Cerebellum (tissue), 4 donors: ENCODE measurements at places on chromosomes 3 and 15.

- no peak for DNase-seq
Observed at GRCh38 chr15:44775953-44776352, 39.6 kb downstream of the TRIM69 start.

DNA sequence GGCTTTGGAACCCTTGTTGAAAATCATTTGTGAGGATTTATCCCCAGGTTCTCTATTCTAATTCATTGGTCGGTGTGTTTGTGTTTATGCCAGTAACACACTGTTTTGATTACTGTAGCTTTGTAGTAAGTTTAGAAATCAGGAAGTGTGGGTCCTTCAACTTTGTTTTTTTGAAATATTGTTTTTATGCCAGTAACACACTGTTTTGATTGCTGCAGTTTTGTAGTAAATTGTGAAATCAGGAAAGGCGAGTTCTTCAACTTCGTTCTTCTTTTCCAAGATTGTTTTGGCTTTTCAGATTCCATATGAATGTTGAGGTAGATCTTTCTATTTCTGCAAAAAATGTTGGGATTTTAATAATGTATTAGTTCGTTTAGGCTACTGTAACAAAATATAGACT, 314.6 kb downstream of the RPLP1 start:
- DNase-seq: no peak

DNA sequence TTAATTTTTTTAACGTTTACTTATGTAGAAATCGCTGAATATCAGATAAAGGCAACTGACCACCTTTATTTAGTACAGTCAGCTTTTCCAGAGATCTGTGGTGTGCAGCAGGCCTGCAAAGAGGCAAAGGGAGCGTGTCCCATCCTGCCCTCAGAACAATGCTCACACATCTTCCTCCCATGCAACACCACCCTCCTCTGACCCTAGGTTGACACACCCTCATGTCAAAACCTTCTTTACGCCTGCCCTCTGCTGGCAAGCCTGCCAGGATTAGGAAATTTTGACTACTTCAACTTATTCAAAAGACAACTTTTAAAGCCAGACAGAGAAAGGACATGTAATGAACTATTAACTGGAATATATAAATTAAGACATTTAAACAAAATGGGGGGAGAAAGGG, 513.7 kb downstream of the FOXP1 start:
- DNase-seq: no peak

DNA sequence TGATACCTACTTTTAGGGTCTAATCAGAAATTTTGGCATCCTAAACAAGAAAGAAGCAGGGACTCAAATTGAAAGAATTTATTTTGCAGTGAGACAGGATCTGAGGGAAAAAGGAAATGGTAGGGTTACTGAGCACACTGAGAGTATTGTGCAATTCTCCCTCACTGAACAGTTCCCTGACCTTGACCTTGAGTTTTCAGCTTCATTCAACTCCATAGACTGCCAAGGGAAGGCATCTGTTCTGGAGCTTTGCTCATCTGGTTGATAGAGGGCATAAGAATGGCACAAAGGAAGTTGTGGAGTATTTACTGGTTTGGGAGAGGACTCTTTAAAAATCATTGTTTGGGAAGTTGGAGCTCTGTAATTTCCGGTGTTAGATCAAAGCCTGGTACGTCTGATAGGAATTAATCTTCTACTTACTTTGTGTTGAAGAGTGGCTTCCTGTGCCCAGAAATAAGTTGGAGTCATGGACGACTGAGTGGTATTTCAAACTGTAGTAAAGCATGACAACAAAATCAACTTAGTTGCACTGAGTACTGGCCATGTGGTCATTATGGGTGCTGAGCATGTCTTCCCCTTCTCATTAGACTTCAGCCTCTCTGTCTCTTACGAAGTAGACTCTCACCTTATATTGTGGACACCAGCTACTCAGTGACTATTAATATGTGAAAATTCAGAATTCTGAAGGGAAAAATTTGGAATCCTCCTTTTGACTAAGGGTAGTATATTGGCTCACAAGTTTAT, 40.8 kb downstream of the CLDN1 start:
- no peak for DNase-seq

DNA sequence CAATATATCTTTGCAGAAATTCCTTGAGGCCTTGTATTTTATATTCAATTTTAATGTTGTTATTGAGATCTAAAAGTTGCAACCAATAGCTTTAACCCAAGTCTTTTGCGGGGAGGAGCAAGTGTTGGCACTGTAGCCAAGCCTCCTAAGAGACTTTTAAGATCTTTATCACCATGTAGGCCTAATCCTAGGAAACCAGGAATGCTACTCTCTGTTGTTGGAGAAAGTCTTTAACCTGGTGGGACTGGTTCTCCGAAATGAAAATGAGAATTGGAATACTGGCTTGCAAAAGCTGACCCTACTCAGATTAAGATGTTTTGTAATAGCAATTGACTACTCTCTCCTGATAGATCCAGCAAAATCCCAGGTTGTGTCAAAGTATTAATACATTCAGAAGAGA, 25.8 kb downstream of the SHC4 start:
- DNase-seq: no peak

GRCh38 chr3:40924559-40925141, 274.7 kb upstream of the CTNNB1 start:
- peak; percentile 47 for DNase-seq

- no peak for DNase-seq
Observed at GRCh38 chr3:9080163-9080562, 116.9 kb upstream of the RAD18 start.

DNA sequence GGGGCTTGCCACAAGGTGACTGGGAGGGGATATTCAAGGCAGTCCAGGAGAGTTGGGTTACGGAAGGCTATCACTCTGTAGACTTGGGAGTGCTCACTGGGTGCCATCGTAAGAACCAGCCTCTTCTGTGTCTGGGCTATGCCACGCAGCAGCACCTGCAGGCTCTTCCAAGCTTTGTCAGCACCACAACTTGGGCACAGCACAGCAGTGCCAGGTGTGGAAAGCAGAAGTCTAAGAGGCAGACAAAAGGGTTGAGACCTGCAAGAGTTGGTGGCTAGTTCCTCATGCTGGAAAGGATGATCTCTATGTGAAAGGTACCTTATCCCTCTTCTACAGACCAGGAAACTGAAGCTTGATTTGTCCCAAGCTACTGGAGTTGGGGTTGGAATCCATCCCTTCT, 15.8 kb downstream of the CX3CR1 start:
- DNase-seq: no peak

DNA sequence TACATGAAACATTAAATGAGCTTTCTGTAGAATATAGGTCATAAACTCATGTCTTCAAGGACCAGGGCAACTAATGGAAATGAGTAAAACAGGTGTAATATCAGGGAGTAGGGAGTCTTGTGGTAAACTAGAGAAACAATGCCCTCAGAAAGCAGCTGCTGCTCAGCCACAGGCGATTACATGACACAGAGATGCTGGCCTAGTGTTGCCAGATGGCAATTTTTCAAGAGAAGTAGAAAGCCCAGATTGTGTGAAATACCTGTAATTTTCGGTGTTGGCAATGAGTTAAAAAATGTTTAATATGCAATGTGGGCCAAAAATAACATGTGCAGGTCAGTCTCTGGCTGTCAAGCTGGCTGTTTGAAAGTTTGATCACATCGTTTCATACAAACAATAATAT, 23.4 kb downstream of the NCEH1 start:
- peak; percentile 23 for DNase-seq

DNA sequence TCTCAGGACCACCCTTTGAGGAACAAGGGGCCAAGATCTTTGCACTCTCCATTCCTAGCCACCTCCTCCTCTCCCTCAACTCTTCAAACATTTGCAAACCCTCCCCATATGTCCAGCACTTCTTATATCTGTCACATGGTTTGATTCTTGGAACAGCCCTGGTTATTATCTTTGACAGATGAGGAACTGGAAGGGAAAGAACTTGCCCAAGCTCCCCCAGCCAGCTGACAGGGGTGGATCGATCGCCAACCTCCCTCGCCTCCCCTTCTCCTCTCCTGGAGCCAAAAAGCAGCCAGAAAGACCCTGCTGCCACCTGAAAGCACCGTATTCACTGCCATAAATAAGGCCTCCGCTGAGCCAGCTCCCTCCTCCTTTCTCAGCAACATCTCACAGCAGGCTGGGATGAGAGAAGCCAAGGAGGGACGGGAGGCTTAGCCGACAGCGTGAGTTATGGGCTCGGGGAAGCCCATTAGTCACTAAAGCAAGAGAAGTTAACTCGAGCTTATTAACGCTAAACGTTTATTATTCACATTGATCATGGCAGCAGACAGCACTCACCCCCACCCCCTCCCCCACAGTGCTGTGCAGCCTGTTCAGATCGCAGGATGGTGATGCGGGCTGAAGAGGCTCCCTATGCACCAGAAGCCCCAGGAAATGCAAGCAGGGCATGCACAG, 22.2 kb upstream of the FGD5 start:
- no peak for DNase-seq

DNA sequence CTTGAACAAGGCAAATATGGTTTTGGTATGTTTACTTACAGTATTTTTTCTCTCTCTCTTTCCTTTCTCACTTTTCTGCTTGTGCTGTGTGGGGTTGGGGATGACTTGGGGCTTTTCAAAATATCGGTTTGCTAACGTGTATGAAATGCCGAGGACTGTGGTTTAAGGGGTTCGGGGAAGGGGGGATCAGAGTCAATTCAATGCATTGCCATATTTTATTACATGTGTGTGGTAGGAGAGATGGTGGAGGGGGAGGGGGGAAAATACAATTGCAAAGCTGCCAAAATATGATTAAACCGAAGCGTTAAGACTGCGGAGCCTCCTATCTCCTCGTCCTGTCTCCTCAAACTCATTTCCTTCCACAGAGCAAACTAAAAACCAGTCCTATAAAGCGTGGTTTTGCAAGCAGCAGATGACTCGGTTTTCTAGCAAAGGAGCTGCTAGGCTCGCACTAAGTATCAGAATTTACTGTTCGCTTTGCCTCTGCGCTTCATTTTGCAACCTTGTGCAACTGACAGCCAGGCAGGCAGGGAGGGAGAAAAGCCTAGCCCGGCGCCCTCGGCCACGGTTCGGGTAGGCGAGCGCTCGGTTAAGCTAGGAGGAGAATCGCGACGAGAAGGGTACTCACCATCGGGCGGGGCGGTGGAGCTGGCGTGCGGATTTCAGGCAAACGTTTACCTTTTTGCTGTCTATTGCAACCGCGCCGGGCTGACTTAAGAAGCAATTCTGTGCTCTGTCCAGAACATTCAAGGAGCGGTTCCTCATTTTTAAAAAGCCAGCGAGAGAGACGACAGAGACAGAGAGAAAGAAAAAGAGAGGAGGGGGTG, 4.0 kb upstream of the NR2F2 start:
- no peak for DNase-seq

DNA sequence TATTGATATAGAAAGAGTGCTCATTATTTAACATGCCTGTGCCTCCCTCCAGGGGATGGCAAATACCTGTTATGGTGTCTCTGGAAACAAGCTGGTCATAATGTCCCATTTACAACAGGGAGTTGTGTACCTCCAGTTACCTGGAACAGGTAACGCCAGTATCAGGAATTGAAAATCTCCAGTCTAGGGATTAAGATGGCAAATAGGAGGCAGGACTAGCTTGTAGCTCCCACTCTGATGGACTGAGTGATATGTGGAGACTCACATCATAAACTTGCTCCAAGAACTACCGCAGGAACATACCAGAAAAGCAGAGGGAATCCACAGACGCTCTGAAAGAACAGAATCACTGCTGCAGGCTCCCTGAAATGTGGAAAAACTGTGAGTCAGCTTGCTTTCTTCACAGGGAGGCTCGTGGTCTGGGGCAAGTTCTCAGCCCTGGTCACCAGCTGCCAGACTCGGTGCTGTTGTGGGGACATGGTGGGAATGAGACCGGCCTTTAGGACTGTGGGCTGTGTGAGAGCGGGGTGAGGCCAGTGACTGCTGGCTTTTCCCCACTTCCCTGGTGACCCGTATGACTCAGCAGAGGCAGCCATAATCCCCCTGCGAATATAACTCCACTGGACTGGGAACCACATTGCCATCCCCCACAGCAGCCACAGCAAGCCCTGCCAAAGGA, 97.4 kb downstream of the KCNAB1 start:
- no peak for DNase-seq

DNA sequence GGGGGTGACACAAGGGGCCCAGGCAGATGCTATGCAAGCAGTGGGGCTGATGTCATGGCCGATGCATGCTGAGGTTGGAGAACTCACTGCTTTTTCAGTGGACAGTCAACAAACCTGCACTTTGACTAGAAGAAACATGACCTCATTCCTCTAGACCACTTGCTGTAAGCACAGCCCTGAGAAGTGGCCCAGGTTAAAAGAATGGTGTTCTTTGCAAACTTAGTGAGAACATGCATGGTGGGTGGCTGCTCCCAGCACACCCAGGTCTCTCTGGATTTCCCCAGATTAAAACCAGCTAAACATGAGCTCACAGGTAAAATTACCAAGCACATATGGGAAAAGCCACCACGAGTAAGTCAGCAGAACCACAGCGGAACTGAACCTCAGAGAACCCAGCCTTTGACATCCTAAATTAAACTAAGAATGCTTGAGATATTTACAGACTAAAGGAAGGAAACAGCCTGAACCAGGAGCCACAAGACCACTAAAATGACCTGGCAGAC, 15.5 kb downstream of the DLEC1 start:
- DNase-seq: no peak

- no peak for DNase-seq
Observed at GRCh38 chr3:5020242-5020722, 41.0 kb downstream of the BHLHE40 start.

GRCh38 chr3:31724651-31725050, 191.9 kb downstream of the STT3B start:
- DNase-seq: no peak

DNA sequence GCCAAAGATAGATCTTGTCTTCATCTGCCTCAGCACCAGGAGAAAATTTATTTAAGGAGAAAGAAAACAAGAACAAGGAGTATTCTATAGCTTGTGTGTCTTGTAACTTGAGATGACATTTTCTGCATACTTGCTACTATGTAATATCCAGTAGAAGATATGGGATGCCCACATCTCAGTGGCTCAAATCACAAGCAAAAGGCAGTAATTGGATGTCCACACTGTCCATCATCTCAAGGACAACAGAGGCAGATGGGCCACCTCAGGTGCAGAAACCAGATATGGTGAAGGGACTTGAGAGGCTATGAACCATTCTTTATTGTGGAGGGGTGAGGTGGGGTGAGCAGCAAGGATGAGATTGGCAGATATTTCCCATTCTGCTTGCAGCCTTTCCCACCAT, 309.0 kb downstream of the GBE1 start:
- no peak for DNase-seq
